CD14-positive monocyte (primary cell): ENCODE measurements at places on chromosomes 2 and 18.

GRCh38 chr2:119011162-119011909 lies 69.3 kb downstream of the MARCO start:
- peak; percentile 36 for DNase-seq

GRCh38 chr2:186349508-186349907 lies 136.6 kb upstream of the ZC3H15 start:
- DNase-seq, result no peak

DNA sequence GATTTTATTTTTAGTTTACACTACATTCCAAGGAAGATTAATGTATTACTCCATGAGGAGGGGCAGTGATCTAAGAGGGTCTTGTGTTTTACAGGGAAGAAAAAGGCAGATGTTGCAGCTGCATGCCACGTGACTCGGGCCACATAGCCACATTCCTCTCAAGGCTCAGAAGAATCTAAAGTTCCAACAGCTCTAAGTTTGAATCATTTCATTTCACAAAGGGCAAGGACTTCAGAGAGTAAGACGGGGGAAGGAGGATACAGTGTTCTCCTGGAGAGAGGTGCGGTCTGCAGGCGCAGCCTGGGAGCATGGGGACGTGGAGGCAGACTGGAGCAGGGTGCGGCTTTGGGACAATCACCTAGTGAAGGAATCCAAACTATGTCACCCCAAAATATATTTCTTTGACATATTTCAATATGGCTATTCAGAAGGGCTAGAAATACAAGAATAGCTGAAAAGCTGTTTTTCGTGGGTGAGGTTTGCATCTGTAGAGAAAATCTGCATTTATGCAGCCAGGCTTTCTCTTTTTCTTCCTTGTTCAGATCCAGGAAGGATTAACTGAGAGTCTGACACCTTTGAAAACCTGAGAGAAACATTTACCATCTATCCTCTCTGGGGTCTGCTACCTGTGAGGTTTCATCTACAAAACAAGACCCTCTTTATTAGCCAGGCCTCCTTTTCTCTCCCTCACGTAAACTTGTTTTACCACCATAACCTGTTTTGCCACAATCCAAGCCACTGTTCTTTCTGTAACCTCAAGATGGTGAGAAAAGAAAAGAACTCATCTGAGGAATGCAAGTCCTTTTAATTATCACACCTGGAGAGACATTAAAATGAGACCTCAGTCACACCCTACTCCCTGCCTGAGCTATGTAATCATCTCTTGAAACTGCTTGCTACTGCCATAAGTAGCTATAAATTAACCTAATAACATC lies 165.1 kb upstream of the NDUFV2 start:
- no peak for DNase-seq

DNA sequence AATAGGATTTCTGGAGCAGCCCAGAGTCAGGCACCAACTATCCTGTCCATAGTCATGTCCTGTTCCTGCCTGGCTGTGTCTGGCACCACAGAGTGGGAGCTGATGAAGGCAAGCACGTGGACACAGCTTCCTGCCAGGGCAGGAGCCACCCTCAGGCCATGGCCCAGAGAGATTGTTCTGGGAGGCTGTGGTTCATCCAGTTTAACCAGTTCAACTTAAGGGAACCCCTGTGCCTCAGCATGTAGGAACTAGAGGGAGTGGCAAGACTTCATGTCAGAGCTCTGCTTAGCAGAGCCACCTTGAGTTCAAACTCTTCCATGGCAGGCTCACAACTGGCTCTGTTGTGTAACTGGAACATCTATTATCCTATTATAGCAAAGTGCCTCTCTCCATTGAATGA lies 73.2 kb upstream of the NCKAP5 start:
- DNase-seq, result no peak

- DNase-seq, result peak; percentile 76
These were observed at the start of gene ABCB6 for GRCh38 chr2:219218732-219219701. Gene ABCB6 (minus strand): TSS chr2:219218958. CDS start chr2:219218673, 285 bp downstream.

DNA sequence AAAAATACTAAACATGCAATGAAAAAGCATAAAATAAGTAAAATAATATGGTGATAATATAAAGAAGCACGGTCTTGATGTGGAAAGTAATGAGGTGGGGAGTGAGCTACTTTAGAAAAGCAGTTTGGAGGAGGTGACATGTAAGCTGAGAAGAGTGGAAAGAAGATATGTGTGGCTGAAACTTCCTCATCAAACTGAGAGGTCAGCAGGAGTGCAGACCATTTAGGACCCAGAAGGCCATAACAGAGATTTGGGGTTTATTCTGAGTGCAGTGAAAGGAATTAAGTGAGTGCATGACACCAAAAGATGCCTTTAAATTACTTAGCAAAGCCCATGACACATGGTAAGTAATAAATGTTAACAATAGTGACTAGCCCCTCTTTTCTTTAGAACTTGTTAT lies 24.4 kb upstream of the TMEM182 start:
- no peak for DNase-seq

DNA sequence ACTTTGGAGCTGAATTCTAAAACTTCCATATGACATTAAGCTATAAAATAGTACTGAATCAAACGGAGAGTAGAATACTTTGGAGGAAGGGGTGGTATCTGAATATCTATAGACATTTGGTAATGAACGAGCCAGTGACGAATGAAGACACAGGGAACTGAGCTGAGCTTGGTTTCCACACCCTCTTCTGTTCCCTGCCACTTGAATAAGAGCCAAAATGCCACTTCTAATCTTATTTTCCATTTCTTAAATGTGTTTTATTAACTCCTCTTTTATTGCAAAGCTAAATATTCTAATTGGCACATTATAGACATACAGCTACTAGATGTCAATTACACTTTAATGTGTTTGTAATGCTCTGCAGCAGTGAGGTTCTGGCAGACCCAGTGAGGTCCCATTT lies 76.1 kb downstream of the AFF3 start:
- DNase-seq, result no peak

- peak; percentile 53 for DNase-seq
These were observed 263.8 kb downstream of the PHLPP1 start for GRCh38 chr18:62979176-62979575.

DNA sequence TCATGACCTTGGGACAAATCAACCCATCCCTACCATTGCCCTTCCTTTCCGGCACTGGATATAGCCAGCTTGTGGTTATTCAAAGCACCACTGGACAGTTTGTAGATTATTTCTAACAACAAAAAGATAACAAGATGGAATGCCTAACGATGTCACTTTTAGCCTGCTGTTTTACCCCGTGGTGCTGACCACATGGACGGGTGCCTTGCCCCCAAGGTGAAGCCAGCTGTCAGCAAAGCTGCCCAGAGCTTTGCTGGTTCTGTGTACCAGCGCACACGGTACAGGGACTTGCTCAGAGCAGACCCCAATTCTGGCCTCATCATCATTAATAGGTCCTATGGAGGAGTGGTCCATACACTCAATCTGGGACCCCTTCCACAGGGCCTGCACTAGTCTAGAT lies 118.2 kb downstream of the MTCL1 start:
- DNase-seq, result no peak

DNA sequence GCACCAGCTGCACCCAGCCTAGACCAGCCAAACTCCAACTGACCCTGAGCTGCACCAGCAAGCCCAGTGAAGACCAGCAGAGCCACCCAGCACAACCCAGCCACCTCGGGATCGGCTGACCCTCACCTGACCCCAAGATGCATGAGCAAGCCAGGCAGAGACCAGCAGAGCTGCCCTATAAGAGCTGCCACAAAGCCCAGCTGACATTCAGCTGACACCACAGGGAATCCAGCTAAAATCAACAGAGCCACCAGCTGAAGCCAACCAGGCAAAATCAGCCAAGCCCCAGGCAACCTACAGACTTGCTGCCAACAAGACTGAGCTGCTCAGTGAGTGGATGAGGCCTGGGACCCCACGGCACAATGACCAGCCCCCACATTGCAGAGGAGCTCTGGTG lies 54.6 kb downstream of the CYP27C1 start:
- no peak for DNase-seq

- DNase-seq, result no peak
These were observed 811.1 kb upstream of the LRATD1 start for GRCh38 chr2:13821255-13821880.

DNA sequence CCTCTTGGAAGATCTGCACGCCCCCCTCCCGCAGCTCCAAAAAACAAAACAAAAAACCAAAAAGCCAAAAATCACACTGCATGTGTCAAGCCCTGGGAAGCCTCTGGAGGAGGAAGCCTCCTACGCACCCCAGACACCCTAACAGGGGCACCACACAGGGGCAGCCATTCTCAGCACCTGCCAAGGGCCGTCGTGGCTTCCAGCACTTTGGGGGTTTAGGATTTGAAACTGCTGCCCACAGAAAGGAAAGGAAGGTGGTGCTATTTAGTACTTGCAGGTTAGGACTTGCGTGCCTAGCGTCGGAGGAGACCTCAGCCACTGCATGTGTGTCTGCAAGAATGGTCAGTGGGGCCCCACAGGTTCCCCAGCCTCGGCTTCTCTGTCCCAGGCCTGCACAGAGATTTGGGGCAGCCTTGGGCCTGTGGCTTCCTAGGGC lies 419 bp upstream of the GPR55 start:
- peak; percentile 4 for DNase-seq

DNA sequence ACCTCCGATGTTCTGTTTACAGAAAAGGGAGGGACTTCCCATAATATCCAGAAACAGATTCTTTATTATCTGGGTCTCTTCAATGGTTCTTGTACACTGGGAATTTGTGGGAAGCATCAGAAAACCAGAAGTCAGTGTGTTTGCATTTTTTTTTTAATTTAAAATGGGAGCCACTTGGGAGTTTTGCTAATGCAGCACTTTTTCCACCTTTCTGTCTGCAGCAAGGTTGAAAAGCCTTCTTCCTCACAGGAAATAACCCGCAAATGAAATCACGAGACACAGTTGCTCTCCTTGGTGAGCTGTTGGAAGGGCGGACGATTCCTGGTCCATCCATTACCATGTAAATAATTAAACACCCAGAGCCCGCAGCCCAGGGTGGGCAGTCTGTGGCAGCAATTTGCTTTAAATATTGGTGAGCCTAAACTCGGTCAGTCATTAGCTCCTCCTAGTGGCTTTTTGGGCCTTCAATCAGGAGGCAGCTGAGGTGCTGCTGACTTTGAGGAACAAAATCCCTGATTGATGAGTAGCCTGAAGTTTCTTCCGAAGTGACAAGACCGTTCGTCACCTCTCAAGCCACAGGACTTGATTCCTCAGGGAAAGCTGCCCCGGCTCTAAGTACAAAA lies 471.5 kb downstream of the EPHA4 start:
- DNase-seq, result no peak

DNA sequence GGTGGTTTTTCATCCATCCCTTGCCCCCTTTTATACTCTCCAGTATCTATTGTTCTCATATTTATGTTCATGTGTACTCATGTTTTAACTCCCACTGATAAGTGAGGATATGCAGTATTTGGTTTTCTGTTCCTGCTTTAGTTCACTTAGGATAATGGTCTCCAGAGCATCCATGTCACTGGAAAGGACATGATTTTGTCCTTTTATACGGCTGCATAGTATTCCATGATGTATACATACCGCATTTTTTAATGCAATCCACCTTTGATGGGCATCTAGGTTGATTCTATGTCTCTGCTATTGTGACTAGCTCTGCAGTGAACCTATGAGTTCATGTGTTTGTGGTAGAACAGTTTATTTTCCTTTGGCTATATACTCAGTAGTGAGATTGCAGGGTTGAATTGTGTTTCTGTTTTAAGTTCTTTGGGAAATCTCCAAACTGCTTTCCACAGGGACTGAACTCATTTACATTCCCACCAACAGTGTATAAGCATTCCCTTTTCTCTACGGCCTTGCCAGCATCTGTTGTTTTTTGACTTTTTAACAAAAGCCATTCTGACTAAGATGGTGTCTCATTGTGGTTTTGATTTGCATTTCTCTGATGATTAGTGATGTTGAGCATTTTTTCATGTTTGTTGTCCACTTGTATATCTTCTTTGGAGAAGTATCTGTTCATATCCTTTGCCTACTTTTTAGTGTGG lies 420.2 kb downstream of the THSD7B start:
- DNase-seq, result no peak

- DNase-seq, result no peak
These were observed 980.8 kb downstream of the TSN start for GRCh38 chr2:122736279-122736678.

GRCh38 chr2:230902180-230902899 lies 22.7 kb downstream of the GPR55 start:
- no peak for DNase-seq

DNA sequence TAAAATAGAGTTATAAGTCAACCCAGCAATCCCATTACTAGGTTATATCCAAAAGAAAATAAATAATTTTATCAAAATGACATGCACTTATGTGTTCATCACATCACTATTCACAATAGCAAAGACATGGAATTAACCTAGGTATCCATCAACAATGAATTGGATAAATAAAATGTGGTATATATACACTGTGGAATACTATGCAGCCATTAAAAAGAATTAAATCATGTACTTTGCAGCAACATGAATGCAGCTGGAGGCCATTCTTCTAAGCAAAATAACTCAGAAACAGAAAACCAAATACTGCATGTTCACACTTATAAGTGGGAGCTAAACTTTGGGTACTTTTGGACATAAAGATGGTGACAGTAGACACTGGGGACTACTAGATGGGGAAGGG lies 626.0 kb downstream of the ADCYAP1 start:
- DNase-seq, result no peak

DNA sequence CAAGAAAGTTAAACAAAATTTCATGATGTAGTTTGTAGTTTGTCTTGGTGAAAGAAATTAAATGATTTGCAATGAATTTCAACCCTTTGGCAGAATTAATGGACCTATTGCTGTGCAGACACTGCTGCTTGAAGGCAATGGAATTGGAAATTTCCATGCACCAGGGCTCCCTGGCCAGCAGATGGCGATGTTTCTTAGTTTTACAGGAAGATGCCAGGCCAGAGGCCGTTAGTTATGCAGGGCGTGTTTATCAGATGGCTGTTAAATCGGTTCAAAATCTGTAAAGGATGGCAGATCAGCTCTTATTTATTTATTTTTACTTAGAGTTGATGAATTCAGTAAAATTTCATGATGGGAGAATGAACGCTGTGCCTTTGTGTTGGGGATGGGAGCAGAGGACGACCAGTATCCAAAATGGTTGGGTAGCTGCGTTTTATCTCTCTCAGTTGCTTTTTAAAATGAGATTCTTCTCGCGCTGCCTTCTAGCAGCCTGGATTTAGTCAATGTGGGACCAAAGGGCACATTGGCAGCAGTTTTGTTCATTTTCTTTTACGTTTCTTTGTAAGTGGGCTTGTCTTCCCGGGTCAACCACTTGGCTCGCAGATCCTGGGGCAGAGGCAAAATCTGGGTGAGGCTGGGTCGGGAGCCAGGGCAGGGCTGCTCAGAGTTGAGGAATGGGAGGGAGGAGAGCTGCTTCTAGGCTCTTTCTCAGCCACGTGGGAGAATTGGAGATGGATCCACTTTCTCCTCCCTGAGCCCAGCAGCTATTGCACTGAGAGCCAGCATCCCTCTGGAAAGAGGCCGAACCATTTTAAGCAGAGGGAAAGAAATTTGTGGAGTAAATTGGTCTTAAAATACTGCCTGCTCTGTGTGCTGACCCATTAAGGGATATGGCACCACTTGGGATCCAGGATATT lies 344.0 kb downstream of the PIK3C3 start:
- peak; percentile 32 for DNase-seq

- DNase-seq, result no peak
These were observed 6.9 kb downstream of the CEP68 start for GRCh38 chr2:65062843-65063825.

GRCh38 chr2:208607694-208608093 lies 201.1 kb downstream of the PTH2R start:
- DNase-seq, result no peak
